ENCODE measurements at places on chromosomes 6 and 20.
A peak's percentile ranks its signal among the peaks of the same experiment; 100 is the strongest.

DNA sequence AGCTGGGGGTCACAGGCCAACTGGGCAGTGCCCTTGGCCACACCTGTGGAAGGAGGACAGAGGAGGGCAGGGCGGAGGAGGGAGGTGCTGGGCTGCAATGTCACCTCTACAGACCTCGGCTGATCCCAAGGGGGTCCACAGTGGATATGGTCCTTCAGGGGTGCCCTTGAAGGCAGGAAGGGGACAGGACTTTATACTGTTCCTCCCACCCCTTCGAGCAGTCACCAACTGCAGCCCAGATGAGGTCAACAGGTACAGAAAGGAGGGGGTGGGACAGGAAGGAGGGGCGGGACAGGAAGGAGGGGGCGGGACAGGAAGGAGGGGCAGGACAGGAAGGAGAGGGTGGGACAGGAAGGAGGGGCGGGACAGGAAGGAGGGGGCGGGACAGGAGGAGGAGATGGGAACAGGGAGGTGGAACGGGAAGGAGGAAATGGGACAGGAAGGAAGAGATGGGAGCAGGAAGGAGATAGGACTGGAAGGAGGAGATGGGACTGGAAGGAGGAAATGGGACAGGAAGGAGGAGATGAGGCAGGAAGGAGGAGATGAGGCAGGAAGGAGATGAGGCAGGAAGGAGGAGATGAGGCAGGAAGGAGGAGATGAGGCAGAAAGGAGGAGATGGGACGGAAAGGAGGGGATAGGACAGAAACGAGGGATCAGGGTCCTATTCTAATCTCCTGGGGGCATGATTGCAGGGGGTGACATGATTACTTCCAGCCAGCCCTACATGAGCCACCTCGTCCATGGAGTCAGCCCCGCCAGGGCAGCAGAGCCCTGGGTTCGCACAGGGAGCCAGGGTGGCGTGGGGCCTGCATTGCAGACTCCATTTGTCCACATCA is 19.4 kb upstream of the MRGBP start:
- DNase-seq = no peak

DNA sequence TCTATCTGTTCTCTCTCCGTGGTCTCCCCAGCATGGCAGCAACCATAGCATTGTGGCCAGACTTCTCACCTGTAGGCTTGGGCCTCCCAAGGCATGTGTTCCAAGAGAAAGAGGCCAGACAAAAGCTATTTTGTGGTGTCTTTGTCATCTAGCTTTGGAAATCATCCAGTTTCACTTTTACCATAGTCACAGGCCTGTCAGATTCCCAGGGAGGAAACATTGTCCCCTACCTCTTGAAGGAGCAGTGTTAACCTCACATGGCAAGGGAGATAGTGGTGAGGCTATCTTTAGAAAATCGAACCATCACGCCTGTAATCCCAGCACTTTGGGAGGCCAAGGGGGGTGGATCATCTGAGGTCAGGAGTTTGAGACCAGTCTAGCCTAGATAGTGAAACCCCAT is 42.3 kb upstream of the RALGAPA2 start:
- DNase-seq = no peak

DNA sequence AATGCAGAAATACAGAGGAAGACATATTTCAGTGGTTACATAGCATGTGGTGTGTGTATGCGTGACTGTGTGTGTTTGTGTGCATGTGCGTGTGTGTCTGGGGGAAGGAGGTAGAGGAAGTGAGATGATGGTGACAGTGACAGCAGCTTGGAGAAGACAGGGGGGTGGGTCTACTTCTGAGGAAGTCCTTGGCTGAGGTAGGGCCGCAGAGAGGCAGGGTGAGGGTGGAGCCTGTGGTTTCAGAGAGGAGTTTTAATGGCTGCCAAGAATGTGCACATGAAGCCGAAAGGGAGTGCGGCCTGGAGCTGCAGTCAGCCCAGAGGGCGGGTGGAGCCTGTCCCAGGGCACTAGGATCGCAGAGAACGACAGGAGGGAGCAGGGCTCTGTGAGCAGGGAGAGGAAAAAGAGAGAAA is 22.7 kb upstream of the RNF24 start:
- peak; percentile 56 for DNase-seq

GRCh38 chr20:6576726-6577125 is 190.8 kb upstream of the BMP2 start:
- no peak for DNase-seq

GRCh38 chr6:148470606-148471465 is 128.2 kb downstream of the SASH1 start:
- DNase-seq = peak; percentile 70

DNA sequence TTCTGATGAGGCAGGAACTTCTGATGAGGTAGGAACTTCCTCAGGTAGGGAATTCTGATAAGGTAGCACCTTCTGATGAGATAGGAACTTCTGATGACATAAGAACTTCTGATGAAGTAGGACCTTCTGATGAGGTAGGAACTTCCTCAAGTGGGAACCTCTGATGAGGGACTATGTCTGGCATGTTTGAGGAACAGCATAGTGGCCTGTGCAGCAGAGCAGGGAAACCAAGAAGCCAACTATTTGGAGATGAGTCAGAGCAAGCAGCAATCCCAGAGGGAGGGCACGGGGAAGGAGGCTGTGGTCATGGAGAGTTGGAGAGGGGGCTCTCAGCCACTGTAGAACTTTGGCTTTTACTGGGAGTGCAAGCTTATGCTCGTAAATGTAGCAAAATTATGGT is 132.4 kb downstream of the CFAP61 start:
- no peak for DNase-seq
